ENCODE measurements at places on chromosomes 7 and 10. TPM values are rescaled to one million over a fixed set of nuclear protein-coding genes. Genes with fewer than 3 reads are reported as not detected.

GARIN1A gene
- 0.03 TPM for total RNA-seq

ATRNL1 gene
- total RNA-seq = 6.8 TPM

- DNase-seq = no peak
Measured at GRCh38 chr10:34719328-34719727, 95.8 kb downstream of the PARD3 start.

- DNase-seq = no peak
Measured at GRCh38 chr10:123550675-123551096, 115.5 kb upstream of the GPR26 start.

DNA sequence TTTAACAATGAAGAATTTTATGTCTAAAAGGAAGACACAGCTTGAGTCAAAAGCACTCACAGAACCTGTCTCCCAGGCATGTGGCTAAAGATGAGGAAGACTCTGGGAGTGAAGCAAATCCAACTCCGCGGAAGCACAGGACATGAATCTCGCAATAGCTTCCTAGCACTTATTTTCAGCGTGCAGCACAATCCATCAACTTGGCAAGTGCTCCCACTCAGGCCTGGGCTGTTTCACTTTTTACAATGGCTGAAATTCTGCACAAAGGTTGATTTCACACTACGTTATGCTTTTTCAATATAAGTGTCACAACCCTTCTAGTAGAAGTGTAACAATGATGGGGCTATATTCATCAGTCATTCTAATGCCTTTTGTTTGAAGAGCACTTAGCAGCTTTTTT is 180.2 kb downstream of the XPNPEP1 start:
- DNase-seq = no peak

GRCh38 chr7:106070201-106070551 is 41.9 kb downstream of the SYPL1 start:
- no peak for DNase-seq

DNA sequence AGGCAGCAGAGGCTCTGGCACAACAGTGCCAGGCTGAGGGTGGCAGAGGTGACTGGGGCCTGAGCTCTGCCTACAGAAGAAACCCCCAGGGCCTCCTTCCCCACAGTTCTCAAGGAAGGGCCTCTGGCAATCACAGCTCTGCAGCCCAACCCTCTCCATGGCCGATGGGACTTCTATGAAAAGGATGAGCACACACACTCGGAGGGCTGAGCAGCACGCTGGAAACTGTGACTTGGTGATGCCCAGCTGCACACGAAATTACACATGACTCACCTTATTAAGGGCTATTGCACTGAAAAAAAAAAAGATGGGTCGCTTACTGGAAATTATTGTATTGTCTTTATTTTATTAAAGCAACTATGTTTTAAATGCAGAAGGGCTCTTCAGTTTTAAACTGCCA is 42.9 kb upstream of the LRRC18 start:
- no peak for DNase-seq

KLF14 gene
- total RNA-seq = not detected

ADIRF gene
- not detected for total RNA-seq

DNA sequence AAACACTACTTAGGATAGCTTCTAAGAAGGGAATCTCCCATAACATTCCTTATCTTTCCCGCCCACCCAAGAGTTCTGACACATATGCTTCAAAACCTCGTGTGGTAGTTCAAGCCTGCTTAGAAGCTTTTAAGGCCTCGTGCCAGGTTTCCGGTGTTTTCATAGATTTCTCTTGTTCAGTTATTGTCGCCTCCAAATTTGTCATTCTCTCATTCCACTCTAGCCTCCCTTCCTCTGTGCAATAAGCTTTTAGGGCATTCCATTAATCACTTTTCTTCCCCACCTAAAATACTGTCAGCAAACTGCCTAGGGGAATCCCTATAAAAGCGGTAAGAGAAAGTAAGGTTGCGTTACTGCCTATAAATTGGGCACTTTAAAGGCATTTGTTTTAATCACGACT is 718 bp upstream of the BPGM start:
- no peak for DNase-seq

MSMB gene
- not detected for total RNA-seq

DNA2 gene
- 17.7 TPM for total RNA-seq

GRCh38 chr7:30846378-30846777 is 65.3 kb upstream of the AQP1 start:
- no peak for DNase-seq

C7orf57 gene
- 0.12 TPM for total RNA-seq

DNA sequence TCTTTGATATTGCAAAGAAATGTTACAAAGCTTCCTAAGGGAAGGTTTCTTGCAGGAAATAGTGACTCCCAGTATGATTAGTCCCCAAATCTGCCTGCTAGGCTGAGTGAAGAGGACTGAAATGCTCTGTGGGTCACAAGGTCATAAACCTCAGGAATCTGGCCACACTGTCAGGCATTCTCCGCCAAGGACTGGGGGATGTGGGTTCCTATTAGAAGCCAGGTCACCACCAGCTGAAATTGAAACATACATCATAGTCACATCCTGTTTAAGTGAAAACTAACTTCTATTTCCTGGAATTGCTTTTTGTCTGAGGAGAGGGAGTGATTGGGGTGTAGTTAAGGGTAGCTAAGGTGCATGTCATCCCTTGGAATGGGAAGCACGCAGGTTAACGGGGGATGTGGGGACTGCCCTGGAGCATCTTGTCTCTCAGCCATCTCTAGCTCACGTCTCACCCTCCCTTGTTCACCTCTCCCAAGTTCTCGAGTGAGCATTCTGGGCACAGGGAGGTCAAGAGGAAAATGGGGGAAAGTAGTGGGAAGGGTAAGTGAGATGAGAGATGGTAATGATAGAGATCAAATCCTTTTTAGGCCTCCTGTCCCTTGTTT is 12.0 kb upstream of the GSAP start:
- no peak for DNase-seq

GATA3 gene
- total RNA-seq = 0.12 TPM

DNA sequence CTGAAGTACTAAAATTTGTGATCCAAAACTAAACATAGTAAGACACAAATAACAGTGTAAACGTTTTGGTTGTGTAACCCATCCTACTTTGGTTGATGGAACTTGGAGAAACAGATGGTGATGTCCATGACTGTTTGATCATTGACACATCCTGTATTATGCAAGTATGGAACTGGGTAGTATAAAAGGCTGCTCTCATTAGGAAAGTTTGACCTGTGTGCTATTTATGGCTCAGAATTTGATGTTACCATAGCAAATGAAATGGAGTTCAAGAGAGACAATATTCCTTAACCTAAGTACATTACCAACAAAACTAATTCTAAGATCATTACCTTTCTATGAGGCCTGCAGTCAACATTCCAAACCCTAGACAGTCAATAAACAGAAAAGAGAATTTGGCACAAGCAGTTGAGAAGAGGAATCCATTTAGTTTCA is 39.9 kb downstream of the DKK1 start:
- no peak for DNase-seq

TMEM273 gene
- total RNA-seq = not detected

DNA sequence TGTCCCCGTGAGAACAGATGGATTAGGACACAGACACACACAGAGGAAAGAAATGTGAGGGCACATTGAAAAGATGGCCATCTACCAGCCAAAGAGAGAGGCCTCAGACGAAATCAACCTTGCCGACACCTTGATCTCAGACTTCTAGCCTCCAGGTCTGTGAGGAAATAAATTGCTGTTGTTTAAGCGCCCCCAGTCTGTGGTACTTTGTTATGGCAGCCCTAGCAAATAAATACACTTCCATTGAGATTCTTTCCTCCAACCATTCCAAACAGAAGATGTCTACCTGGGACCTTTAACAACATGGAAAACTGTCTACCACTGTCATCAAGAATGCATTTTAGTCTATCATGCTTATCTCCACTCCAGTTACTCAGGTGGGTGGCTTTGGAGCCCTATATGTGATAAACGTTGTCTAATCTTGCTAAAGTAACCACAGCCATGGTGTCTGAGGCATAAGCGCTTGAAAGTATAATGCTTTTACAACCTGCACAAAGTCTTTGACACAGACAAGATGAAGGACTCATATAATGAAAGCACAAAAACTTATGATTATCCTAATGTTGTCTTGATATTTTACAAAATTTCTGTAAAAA is 244.3 kb downstream of the MTERF1 start:
- DNase-seq = peak; percentile 14

DNA sequence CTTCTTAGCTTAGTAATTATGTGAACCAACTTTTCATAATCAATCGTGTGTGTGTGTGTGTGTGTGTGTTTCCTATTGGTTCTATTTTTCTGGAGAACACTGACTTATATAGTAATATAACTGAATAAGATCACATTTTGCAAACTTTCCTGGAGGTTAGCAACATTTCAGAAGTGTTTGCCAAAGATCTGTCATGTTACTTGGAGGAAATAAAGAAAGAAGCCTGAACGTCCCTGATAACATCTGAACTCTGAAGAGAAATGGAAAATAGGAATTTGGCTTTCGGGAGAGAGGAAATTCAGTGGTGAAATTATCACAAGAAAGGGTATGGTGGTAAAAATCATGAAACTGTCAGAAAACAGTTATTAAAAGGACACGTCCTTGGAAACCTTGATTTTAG is 984.4 kb upstream of the AUTS2 start:
- no peak for DNase-seq

- DNase-seq = no peak
Measured at GRCh38 chr10:37067576-37067975, 57.8 kb upstream of the ANKRD30A start.

GRCh38 chr7:138980563-138981291 is 462 bp downstream of the KIAA1549 start:
- DNase-seq = no peak

STAMBPL1 gene
- 39.8 TPM for total RNA-seq

DNA sequence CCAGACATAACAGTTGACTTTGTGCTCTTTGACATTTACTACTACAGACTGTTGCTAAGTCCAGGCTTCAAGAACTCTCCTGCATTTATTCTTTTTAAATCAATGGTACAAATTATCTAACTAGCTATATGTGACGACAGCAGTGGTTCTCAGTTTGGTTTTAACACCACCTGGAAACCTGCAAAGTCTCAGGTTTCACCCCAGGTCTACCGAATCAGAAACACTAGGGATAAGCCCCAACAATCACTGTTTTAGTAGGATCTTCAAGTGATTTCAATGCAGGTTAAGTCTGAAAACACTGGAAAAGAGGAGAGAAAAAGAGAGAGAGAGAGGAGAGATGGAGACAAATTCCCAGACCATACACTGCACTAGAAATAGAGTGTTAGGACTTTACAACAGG is 519.0 kb downstream of the PCDH15 start:
- no peak for DNase-seq

Measured in NCI-H460 (cell line).